ENCODE measurements at places on chromosomes 11 and 22.

- no peak for DNase-seq
Observed at GRCh38 chr11:131875611-131876010, 505.2 kb downstream of the NTM start.

DNA sequence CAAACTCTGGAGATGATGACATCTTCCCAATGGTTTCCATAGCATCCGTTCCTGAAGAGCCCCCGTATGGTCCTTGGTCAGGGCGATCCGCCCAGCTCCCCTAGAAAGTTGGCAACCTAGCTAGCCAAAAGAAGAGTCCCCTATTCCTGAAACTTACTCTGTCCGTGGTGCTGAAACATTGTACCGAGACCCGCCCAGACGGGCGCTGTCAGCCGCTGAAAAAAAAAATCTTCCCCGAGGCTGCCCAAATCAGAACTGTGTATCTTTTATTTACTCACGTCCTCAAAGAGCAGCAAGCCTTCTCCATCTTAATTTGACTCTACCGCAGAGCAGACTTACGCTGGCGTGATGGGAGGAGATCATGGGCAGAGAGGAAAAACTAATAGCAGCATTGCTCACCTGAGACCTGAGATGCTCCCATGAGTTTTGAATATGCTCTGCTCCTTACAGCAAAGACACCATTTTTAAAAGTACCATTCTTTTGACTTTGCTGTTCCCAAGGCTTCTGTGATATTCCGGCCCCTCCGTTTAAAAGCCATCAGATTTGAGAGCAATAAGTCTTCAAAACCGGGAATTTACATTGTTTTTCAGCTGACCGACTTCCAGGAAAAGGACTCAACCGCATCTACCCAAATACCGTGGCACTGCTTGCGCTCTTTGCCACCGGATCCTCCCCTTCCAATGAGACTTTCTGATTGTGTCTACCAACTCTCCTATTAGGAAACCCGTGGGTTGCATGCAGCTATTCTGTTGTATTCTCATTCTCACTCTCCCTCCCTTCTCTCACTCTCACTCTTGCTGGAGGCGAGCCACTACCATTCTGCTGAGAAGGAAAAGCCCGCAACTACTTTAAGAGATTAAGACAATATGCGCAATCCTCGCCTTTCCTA, at the start of gene SLC17A6:
Gene SLC17A6 (plus strand): TSS at position 786 of the 890 bp plus-strand sequence. CDS start 153 bp downstream, outside the sequence.
- DNase-seq: no peak

- peak; percentile 79 for DNase-seq
Observed at GRCh38 chr11:63813035-63813562, at the start of gene SPINDOC. Gene SPINDOC, plus strand, starts transcription at chr11:63813456. Its CDS starts 231 bp downstream, at chr11:63813687.

DNA sequence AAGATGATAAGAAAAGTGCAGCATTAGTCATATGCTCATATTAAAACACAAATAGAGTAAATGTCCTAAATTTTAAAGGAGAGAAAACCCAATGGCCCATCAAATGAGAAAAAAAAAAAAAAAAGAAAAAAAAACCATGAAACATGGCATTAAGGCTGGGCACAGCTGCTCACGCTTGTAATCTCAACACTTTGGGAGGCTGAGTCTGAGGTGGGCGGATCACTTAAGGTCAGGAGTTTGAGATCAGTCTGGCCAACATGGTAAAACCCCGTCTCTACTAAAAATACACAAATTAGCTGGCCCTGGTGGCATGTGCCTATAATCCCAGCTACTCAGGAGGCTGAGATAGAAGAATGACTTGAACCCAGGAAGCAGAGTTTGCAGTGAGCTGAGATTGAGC, 515.5 kb upstream of the ANO3 start:
- DNase-seq: no peak

GRCh38 chr22:17093081-17093480, 8.3 kb downstream of the IL17RA start:
- no peak for DNase-seq

DNA sequence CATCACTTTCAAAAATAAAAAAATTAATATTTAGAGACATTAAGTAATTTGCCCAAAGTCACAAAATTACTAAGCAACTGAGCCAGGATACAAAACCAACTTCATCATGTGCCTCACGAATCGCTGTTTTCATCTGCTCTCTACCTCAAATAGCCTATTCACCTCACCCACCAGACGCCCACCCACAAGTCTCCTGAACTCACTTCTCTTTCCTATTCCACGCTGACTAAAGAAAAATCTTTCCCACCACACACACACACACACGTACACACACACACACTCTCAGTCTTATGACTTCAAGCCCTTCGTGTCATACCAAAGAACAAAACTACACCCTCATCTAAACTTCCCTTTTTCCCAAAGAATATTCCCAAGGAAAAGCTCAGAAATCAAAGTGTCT, 2.2 kb downstream of the OR8B12 start:
- no peak for DNase-seq

DNA sequence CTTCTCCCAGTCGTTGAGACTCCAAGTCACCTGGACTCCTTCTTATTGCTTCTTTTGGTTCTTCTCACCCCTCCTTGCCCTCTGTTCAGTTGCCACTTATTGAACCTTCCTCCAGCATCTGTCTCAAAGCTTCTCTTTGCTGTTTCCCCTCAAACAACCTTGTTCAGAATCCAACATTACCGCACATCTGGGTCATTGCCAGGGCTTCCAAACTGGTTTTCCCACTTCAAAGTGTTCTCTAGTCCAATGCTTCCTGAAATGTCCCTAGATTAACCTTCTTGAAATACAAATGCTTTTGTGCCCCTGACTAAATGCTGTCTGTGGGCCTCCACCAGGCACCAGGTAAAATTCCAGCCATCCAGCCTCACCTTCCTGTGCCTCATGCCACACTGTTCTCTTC, 100.8 kb upstream of the TTC12 start:
- DNase-seq: no peak

DNA sequence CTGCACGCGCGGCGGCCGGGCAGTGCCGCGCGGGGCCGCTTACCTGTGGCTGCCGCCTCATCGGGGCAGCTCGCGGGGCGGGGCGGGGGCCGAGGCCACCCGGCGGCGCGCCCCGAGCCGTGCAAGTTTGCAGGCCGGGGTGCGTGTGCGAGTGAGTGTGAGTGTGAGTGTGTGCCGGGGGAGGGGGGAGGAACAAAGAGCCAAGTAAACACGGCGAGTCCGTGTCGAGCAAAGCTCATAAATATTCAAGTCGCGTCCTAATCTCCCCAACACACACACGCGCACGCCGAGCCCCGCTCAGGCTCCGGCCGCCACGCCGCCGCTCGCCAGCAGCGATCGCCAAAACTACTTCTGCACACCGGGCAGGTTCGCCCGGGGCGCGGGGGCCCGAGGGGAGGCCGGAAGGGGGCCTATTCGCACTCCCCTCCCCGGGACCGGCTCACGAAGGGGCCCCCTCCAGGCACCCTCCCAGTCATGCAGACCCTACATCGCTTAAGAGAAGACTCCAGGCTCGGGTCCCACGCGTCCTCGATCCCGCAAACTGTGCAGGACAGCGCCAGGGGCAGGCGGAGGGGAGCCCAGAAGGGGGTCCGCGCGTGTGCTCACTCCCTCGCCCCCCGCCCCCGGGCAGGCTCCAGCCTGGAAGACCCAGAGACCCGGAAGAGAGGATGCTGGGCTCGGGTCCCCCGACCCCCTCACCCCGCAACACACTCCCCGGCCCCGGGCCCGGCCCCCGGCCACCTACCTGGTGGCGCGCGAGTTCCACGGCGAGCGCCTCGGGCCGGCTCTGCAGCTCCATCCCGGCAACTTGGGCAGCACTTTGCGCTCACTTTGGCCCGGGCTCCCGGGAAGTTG, 827 bp downstream of the PHF21B start:
- no peak for DNase-seq

GRCh38 chr22:45358127-45358526, 48.4 kb downstream of the FAM118A start:
- no peak for DNase-seq

DNA sequence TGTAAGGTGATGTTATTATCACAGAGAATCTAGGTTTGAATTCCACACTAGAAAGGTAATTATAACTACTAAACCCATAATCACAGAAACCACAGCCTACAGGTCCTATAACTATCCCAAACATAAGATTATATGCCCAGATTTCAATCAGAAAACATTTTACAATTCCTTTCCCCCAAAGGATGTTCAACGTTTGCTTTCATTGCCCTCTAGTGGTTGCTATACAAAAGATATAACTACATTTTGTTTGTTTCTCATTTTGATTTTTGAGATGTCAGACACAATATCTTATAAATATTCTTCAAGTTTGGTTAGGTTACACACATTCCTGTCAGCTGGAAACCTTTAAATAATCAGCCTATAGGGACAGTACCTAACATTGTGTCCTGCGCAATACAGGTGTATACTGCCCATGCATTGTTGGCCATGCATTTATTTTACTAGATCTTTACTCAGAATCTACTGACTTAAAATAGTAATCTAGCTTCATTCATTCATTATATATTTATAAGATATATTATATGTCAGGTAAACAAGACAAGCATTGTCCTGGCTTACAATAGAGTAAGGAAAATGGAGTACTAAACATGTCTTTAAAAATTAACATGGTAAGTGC, 530.5 kb upstream of the CCDC90B start:
- no peak for DNase-seq

GRCh38 chr22:32771756-32772155, 29.7 kb upstream of the TIMP3 start:
- no peak for DNase-seq

DNA sequence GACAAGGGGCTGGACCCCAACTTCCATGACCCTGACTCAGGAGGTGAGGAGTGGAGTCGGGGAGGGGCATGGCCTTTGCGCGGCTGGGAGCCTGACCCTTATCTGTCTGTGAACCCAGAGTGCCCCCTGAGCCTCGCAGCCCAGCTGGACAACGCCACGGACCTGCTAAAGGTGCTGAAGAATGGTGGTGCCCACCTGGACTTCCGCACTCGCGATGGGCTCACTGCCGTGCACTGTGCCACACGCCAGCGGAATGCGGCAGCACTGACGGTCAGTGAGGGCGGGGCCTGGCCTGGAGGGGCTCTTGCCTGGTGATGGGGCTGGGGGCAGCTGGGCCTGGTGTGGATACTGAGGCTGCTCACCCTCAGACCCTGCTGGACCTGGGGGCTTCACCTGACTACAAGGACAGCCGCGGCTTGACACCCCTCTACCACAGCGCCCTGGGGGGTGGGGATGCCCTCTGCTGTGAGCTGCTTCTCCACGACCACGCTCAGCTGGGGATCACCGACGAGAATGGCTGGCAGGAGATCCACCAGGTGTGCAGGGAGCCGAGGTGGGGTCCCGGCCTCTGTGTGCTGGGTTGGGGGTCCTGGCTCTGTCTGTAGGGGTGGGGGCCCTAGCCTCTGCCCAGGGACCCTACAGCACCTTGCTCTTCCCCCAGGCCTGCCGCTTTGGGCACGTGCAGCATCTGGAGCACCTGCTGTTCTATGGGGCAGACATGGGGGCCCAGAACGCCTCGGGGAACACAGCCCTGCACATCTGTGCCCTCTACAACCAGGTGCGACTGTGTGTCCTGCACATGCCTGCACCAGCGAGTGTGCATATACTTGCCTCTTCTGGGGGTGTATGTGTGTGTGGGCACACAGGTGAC, 6.3 kb downstream of the SHANK3 start:
- DNase-seq: no peak

DNA sequence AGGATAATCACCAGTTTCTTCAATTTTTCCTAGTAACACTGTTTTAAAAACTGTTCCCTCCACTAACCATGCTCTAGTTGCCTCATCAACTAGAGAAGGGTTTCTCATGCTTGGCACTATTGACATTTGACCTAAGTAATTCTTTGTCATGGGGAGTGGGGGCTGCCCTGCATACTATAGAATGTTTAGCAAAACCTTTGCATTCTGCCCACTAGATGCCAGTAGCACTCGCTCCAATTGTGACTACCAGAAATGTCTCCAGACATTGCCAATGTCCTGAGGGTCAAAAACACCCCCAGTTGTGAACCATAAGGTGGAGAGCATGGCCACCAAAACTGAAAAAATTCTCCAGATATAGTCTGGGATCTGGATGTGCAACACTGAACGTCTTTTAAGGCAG, 27.6 kb upstream of the BMAL1 start:
- peak; percentile 26 for DNase-seq

GRCh38 chr11:86753459-86753858, 46.9 kb upstream of the PRSS23 start:
- DNase-seq: no peak

DNA sequence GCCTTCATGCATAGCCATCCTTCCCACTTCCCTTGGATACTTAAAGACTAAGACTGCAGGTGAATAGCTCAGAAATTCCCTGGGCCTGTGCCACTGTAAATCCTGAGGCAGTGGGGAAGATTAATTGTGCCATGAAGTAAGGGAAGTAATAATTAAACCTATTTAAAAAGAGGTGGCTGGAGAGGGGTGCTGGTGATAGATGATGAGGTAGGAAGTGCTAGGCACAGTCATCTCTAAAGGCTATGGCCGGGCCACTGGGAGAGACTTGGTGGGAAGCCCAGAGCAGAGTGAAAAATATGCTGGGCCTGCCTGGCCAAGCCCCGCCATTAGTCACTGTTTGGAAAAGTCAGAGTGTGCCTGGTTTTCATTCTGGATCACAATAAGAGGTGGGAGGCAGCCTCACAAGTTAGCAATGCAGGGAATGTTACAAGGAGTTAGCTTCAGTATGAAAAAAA, 197.2 kb upstream of the PITPNB start:
- DNase-seq: no peak

GRCh38 chr11:9827708-9828107, 163.8 kb downstream of the SWAP70 start:
- no peak for DNase-seq

GRCh38 chr11:109756951-109757350, 335.0 kb downstream of the C11orf87 start:
- DNase-seq: no peak

DNA sequence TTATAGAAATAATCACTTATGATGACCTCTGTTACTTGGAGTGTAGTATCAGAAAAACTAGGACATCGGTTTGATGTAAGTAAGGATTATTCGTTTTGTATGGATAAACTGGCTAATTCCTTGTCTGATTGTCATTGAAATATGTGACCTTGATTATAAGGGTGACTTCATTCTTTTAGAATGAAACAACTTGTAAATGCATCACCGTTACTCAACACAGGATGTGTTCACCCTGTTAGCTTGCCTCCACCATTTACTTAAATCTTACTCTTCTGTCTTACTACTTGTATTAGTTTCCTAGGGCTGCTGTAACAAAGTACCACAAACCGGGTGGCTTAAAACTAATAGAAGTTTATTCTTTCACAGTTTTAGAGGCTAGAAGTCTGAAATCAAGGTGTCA, 7.9 kb downstream of the SFI1 start:
- no peak for DNase-seq

GRCh38 chr11:72798361-72798760, 4.5 kb upstream of the STARD10 start:
- DNase-seq: no peak
